Kidney (tissue), 22 donors: ENCODE measurements at places on chromosomes 7 and 10. TPM values are rescaled to one million over a fixed set of nuclear protein-coding genes. Genes with fewer than 3 reads are reported as not detected.

GRCh38 chr7:67505449-67505848 lies 508.8 kb downstream of the TYW1 start:
- no peaks in the 10 kb centered on the region for H3K27me3 ChIP-seq
- H3K4me3 ChIP-seq = no peak overlapping the region
- H3K36me3 ChIP-seq = no peaks in the 10 kb centered on the region
- no peak for DNase-seq
- no peak overlapping the region for H3K27ac ChIP-seq

DNA sequence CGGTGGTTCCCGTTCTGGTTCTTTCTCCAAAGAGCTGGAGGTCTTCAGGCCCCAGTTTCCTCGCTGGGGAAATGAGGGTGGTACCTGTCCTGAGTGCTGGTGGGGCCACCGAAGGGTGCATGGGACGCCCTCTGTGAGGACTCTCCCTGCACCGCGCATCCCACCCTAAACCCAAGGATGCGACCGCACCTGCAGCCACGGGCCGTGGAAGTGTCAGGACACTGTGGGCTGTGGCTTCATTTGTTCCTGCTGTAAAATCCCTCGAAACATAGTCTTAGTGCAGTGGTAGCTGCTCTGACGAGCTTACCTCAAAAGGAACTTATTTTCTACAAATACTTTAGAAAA lies 84.1 kb downstream of the NKX6-2 start:
- H3K4me1 ChIP-seq = no peaks in the 10 kb centered on the region
- no peak overlapping the region for H3K27ac ChIP-seq
- H3K4me3 ChIP-seq = no peak overlapping the region
- H3K36me3 ChIP-seq = no peaks in the 10 kb centered on the region

DNA sequence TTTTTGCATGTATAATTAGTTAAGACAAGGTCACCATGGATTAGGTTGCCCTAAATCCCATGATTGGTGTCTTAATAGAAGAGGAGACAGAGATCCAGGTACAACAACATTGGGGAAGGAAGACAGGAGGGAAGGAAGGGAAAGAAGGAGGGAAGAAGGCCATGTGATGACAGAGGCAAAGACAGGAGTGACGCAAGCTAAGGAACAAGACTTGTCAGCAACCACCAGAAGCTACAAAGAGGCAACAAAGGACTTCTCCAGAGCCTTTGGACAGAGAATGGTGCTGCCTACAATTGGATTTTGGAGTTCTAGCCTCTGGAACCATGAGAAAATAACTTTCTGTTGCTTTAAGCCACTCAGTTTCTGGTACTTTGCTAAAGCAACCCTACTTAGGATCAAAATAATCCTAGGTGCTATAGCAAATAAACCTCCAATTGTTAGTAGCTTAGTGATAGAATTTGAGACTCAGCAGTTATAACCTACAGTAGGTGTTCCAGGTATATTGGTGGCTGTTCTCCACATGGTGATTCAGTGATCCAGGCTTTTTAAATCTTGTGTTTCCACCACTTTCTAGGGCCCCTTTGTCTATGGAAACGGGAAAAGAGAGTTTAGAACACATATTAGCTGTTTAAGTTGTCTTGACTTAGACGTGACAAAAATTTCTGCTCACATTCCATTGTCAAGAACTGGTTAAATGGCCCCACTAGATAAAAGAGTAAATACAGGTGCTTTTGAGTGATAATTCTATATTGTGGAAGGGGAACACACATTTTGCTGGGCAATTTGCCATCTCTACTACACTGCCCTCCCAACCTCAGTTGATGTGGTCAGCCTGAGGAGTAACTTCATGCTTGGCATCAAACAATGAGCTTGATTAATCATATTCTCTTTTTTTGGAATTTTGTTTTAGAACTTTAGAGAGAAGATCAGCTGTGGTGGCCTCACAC lies 70.5 kb upstream of the SP4 start:
- no peak for DNase-seq
- no peaks in the 10 kb centered on the region for H3K27me3 ChIP-seq
- H3K36me3 ChIP-seq = no peaks in the 10 kb centered on the region
- H3K4me1 ChIP-seq = no peaks in the 10 kb centered on the region
- no peak overlapping the region for H3K27ac ChIP-seq
- no peak overlapping the region for H3K4me3 ChIP-seq

- H3K4me3 ChIP-seq = no peak overlapping the region
- peak; percentile 32 for DNase-seq
- no peaks in the 10 kb centered on the region for H3K36me3 ChIP-seq
- H3K4me1 ChIP-seq = no peaks in the 10 kb centered on the region
- H3K27ac ChIP-seq = no peak overlapping the region
- no peaks in the 10 kb centered on the region for H3K27me3 ChIP-seq
Measured at GRCh38 chr7:96219378-96220130, 102.3 kb downstream of the SLC25A13 start.

DNA sequence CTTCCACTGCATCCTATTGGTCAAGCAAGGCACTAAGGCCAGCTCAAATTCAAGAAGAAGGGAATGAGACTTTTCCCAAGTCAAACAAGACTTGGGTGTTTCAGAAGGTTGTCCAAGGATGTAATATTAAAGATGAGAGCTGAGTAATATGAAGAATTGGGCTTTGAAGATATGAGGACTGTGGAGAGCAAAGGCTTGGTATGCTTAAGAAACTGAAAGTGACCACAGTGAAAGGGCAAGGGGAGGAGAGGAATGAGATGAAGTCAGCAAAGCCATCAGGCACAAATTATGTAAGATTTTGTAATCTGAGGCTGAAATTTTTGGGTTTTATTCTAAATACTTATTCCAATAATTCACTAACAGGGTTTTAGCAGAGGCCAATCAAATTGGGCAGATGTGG lies 38.6 kb upstream of the NPY start:
- no peaks in the 10 kb centered on the region for H3K27me3 ChIP-seq
- H3K4me1 ChIP-seq = no peaks in the 10 kb centered on the region
- no peak overlapping the region for H3K4me3 ChIP-seq
- DNase-seq = no peak
- H3K36me3 ChIP-seq = no peaks in the 10 kb centered on the region

- no peak for DNase-seq
- no peaks in the 10 kb centered on the region for H3K36me3 ChIP-seq
- H3K27ac ChIP-seq = no peak overlapping the region
- H3K4me3 ChIP-seq = no peak overlapping the region
- H3K27me3 ChIP-seq = no peaks in the 10 kb centered on the region
Measured at GRCh38 chr7:157986051-157986450, 601.6 kb downstream of the PTPRN2 start.

Gene CPXM2
- total RNA-seq = 18.1 TPM

Gene NPC1L1
- total RNA-seq = 0.88 TPM

Gene SFTPD
- 1.7 TPM for total RNA-seq
